CMK (cell line): ENCODE measurements at places on chromosomes 3 and 15.

DNA sequence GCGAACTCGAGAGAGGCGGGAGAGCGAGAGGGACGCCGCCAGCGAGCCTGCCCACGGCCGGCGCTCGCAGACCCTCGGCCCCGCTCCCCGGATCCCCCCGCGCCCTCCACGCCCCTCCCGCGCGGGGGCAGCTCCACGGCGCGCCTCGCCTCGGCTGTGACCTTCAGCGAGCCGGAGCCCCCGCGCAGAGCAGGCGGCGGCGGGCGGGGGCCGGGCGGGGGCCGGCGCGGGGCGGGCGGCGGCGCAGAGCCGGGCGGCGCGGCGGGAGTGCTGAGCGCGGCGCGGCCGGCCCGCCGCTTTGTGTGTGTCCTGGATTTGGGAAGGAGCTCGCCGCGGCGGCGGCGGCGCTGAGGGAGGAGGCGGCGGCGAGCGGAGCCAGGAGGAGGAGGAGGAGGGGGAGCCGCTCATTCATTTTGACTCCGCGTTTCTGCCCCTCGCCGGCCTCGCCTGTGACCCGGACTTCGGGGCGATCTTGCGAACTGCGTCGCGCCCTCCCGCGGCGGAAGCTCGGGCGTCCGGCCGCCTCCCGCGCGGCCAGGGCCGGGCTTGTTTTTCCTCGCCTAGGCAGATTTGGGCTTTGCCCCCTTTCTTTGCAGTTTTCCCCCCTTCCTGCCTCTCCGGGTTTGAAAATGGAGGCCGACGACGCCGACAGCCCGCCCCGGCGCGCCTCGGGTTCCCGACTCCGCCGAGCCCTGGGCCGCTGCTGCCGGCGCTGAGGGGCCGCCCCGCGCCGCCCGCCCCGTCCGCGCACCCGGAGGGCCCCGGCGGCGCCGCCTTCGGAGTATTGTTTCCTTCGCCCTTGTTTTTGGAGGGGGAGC, 524 bp downstream of the IGF1R start:
- peak; percentile 29 for DNase-seq

DNA sequence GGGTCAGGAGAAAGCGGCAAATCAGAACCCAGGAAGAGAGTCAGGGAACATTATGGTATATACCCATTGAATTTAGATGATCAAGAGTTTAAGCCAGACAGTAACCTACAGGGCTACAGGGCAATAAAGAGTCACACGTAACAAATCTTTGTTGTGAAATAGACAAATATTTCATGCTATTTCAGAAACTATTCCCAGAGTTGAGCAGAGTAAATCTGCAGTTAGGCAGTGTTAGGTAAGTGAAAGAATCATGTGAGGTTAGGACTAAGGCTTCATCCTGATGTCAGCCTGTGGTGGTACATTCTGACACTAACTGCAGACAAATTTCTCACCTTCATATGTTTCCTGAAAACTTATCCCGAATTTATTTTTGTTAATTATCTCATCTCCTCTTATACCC, 153.0 kb downstream of the UBE2E2 start:
- no peak for DNase-seq

DNA sequence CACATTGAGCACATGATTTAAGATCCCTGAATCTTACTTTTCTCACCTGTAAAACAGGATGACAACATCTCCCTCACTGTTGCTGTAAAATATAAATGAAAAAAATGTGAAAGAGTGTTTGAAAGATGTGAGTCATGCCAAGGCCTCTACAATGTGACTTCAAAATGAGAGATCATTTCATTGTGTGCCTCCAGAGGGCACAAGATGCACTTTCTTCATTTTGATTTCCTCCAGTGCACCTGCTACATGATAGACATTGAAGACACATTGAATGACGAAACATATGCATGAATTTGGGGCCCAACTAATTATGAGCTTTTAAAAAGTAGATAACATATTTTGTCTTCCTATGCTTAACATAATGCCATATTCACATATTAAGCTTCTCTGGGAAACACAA, 170.3 kb downstream of the MOBP start:
- no peak for DNase-seq

DNA sequence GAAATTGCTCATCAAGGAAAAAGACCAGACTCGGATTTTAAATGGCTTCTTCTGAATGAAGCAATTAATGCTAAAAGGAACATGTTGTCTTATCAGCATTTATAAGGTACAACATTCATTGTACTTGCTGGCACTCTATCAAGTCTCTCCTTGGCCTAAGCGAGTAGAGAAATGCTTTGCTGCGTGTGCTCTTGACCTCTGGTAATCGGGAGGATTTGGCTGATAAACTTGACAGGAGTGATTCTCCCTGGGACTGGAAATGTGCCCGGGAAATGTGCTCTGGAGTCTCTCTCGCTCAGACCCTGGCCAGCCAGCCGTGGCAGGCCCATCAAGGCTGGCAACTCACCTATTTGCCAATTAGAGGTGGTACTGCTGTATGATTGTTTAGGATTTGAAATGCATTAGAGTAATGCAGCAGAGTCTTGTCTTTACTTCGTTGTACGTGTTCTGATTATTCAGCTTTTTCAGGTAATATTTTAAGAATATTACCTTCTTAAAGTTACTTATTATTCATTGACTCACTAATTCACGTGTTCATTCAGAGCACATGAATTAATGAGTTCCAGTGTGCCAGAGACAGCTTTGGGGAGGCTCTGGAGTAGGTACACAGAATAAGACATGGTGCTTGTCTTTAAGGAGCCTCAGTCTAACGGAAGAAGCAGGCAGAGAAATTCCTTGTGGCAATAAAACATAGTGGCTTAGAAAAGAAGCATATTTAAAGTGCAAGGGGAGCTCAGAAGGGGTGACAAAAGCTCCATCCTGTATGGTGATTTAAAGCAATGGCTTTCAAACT, 48.0 kb upstream of the TPRG1 start:
- no peak for DNase-seq

DNA sequence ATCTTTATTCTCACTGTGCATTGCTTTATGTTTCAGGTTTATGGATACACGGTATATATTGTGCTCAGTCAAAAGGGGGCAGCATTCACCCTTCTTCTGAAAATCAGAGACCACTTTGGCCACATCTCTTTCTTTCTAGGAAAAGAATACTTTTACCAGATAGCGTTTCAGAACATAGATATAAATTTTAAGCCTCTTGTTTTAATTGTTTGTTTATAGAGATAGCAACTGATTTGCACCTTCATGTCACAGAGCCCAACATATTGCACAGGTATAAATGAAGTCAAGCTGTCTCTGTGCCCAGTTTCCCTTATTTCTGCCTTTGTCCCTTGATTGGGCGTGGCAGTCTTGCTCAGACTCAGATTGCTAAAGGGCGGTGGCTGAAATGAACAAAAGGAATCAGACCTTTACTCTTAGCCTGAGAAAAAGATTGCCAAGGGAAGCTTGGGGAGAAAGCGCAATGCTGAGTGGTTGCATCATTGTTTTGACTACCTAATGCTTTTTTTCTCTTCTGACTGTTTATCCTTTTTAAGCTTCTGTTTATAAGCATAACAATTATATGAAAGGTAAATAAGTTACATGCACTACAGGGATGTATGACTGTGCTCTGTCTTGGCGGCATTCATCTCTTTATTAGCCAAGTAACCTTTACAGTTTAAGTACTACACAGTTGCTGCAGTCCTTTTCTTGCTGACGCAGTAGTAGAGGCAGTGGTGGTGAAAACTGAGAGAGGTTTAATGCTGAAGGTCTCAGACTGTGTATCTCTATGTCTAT, 70.8 kb upstream of the ZBTB20 start:
- DNase-seq = no peak

DNA sequence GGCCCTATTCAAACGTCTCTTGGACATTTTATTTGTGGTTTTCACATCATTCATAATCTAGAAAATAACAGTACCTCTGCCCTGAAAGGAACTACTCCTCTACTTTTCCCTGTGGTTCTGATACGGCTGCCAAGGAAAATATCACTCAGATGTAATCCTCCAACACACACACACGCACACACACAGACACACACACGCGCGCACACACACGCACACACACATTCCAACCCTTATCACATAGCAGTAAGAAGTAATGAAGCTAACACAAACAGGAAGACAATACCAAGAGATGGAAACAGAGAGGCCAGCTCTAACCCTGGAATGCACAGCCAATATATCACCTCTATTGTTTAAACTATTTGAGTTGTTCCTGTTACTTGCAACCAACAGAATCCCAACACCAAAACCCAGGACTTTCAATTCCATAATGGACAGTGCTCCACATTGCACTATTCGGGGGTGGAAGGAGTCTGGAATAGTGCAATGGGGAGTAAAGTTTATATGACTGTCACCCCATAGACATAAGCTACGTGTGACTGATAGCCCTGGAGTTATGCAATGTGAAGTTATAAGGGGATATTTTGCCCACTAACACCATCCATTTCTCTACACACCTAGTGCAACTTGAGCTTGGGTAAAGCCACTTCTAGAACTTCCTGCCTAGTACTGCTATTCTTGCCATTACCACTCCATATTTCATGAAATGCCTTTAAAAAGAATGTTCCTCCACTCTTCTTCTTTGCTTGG, 71.3 kb upstream of the FNDC3B start:
- DNase-seq = no peak

DNA sequence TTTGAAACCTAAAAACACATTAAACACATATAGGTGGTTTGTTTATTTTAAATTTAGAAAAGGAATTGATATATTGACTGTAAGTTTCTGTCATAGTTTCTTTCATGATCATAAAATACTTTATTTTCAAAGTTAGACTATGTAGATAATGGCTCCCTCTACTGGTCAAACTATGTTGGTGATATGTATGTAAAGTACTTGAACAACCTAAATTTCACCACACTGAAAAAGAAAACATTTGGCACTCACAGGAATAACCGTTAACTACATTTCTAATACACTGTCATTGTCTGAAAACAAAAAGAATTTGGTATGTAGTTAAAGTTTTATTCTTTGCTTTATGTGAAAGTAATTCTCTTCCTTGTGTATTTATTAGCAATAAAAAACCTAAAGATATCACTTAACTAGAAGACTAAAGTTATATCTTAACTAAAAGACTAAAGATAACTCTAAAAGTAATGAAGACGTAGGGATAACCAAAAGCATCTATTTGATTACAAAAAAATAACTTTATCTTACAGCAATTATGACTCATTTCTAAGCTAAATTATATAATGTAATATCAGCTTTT, 427.5 kb downstream of the VGLL3 start:
- DNase-seq = no peak

DNA sequence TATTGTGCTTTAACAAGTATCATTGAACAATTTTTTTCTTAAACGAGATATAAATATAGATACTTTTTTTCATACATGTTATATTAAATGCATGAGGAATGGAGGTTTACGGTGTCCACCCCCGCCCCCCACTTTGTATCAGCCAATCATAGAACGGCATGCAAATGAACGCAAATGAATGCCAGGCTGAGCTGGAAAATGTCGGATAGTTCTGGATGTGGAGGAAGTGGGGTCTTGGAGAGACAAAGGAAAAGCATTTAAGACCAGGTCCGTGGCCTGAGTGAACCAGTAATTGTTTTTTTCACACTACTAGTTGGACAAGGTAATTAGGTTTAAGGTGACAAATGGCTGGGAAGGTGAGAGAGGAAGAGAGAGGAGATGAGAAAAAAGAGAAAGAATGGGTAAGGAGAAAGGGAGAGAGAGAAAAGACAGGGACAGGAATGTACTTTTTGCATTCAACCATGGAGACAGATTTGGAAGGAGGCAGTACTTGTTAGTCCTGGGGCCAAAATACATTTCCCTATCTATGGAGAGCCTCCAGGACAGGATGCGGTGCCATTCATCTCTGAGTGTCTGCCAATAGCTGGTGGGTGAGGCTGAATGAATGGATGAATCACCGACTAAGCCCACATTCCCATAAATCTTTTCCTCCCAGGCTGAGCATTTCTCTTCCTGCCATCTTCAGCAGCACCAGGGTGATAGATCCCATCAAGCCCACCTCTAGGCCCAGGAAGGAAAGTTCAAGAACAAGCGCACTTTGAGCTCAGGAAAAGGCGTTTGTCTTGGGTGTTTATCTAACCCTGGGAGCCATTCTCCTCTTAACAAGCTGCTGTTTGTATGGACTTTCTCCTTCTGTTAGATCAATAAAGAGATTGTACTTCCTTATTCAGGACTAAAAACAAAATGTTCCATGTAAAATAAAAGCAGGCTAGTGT, 1.4 kb upstream of the RAD18 start:
- DNase-seq = no peak

GRCh38 chr15:98525661-98526001, 122.7 kb upstream of the IGF1R start:
- DNase-seq = no peak

GRCh38 chr3:101823525-101823924, 25.8 kb upstream of the NFKBIZ start:
- no peak for DNase-seq

DNA sequence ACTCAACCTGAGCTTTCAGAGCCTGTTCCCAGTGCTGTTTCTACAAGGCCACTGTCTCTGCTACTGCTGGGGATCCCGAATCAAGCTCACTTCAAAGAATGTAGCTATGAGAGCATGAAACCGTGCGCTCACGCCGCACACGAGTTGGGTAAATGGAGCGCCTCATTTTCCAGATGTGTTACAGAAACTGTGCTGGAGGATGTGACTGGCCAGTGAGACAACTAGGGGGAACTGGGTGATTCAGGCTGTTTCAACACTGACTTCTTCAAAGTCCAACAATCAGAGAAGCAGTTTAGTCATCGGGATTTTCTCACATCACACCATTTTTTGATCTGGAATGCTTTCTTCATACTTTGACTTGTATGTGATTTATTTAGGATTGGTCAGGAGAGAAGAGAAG, 3.5 kb downstream of the ZNF710 start:
- DNase-seq = no peak

- DNase-seq = no peak
Measured at GRCh38 chr3:67635257-67635656, 19.2 kb downstream of the SUCLG2 start.

GRCh38 chr3:21269882-21270281, 481.1 kb downstream of the ZNF385D start:
- DNase-seq = no peak

DNA sequence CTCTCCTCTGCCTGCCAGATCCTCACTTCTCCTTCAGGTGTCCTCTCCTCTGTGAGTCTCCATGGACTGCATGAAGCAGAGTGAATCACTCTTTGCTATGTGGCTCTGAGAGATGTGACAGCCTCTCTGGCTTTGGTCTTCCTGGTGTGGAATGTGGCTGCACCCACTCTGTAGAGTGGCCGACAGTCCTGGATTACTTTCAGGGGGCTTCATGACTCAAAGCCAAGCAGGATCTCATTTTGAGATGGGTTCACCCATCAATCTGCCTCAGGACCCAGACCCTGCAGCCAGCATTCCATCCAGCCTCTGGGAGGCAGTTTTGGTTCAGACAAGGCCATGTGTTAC, 221.9 kb upstream of the LYSMD4 start:
- no peak for DNase-seq

DNA sequence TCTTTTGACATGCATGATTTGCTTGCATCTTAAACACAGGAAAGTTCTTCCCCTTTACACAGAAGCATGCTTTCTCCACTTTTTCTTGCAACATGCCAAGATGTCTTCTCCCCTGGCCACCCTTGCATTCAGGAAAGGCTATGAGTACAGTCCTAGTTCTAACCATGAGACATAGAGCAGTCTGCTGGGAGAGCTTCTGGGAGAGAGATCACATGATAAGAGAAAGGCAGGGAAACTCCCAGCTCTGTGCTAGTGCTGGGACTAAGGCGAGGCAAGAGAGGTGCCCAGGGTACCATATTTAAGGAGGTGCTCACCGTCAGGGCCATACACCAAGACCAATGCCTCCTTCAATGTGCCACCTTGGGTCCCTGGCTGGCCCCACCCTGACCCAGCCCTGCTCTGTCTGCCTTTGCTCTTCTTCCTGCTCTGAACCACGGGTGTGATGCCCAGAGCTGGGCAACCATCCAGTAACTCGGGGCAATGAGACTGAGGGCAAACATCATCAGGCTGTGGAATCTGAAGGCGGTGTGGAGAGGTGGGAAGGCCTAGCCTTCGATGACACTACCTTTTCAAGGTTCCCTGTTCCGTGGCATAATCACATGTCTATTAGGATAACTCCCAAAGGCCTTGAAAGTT, 77.4 kb upstream of the PRR20G start:
- no peak for DNase-seq
